A549 treated with CORT108297 at 1 μM for 4 hours (cell line): ENCODE measurements at places on chromosomes 3 and 15. TPM values are rescaled to one million over a fixed set of nuclear protein-coding genes. Genes with fewer than 3 reads are reported as not detected.

PRSS50 gene
- total RNA-seq = not detected in 5 replicates

ALDH1A2 gene
- total RNA-seq = 0.34 to 0.61 TPM (median 0.44 TPM) in 4 of 5 replicates, not detected in the other

ROBO2 gene
- total RNA-seq = not detected in 5 replicates

EDEM1 gene
- 16.1 to 19.6 TPM (median 17.5 TPM) in 5 replicates for total RNA-seq

LRRN1 gene
- not detected in 5 replicates for total RNA-seq

OIP5 gene
- total RNA-seq = 13.2 to 15.0 TPM (median 14.7 TPM) in 5 replicates

FEZF2 gene
- total RNA-seq = not detected in 5 replicates

FAM81A gene
- 12.1 to 14.6 TPM (median 12.8 TPM) in 5 replicates for total RNA-seq

FSTL1 gene
- total RNA-seq = 49.9 to 91.3 TPM (median 71.1 TPM) in 5 replicates

CCR2 gene
- total RNA-seq = not detected in 5 replicates

SENP8 gene
- 1.7 to 2.1 TPM (median 1.8 TPM) in 5 replicates for total RNA-seq

DUOXA2 gene
- total RNA-seq = not detected in 5 replicates

EFL1 gene
- 20.2 to 28.6 TPM (median 25.6 TPM) in 5 replicates for total RNA-seq

ESYT3 gene
- total RNA-seq = 0.63 to 1.2 TPM (median 0.85 TPM) in 5 replicates

ARGFX gene
- total RNA-seq = not detected in 5 replicates

PIK3R4 gene
- total RNA-seq = 15.1 to 23.1 TPM (median 17.3 TPM) in 5 replicates

AP3B2 gene
- 0.57 to 0.94 TPM (median 0.74 TPM) in 5 replicates for total RNA-seq

SCAANT1 gene
- total RNA-seq = not detected in 5 replicates

NAALADL2 gene
- total RNA-seq = 0.14 to 0.42 TPM (median 0.20 TPM) in 4 of 5 replicates, not detected in the other

CCK gene
- total RNA-seq = 1.2 to 1.9 TPM (median 1.3 TPM) in 5 replicates

SCAMP2 gene
- total RNA-seq = 55.2 to 69.3 TPM (median 66.6 TPM) in 5 replicates

DAZL gene
- total RNA-seq = not detected in 5 replicates

MTHFS gene
- 74.4 to 102 TPM (median 80.2 TPM) in 5 replicates for total RNA-seq

FAM162A gene
- 30.4 to 35.8 TPM (median 35.0 TPM) in 5 replicates for total RNA-seq

FANCD2OS gene
- not detected in 5 replicates for total RNA-seq

GABRB3 gene
- total RNA-seq = 59.5 to 88.1 TPM (median 75.3 TPM) in 5 replicates

DHFR2 gene
- 2.9 to 4.5 TPM (median 3.6 TPM) in 5 replicates for total RNA-seq

CNTN6 gene
- total RNA-seq = not detected in 5 replicates
